ENCODE measurements at places on chromosomes 6 and 20.

DNA sequence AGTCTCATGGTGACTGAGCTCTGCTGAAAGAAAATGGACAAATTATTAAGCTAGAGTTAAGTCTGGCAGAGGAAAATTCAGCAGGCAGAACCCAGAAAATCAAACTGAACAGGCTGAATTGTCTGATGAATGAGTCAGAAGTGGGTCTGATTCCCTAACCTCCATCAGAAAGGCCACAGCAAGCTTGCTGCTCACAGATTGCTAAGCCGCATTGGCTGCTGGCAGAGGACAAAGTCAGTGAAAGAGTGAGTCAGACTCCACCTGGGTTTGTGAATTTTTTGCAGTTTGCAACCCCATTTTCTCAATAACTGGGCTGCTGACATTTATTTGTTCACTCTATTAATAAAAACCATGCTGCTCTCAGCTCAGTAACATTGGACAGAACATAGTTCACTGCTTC lies 191.3 kb downstream of the EPM2A start:
- no peak for DNase-seq

- peak; percentile 4 for DNase-seq
Measured at GRCh38 chr20:39195582-39196021, 233.5 kb downstream of the DHX35 start.

- no peak for DNase-seq
Measured at GRCh38 chr20:53609491-53610445, 16.1 kb upstream of the ZNF217 start.

DNA sequence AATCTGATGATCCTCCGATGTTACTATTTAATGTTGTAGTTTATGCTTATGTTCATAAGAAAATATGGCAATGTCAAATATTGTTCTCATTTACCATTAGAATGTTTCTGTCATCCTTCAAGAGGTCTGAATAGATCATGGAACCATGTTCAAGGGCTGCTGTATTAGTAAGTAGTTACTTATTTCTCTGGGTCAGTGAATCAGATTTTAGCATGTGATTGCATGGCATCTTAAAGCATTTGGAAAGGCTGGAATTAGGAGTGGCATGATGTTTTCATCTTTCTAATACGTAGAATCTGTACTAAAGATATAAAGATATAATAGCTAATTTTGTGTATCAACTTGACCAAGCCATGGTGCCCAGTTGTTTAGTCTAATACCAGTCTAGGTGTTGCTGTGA lies 40.5 kb upstream of the NKX2-4 start:
- no peak for DNase-seq

DNA sequence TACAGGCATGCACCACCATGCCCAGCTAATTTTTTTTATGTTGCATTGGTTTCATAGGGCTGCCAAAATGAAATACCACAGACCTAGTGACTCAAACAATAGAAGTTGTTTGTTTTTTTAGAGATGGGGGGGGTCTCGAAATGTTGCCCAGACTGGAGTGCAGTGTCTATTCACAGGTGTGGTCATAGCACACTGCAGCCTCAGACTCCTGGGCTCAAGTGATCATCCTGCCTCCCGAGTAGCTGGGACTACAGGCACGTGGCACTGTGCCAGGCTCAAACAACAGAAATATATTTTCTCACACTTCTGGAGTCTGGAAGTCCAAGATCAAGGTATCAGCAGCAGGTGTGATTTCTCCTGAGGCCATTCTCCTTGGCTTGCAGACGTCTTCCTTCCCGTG lies 6.6 kb upstream of the SLC16A10 start:
- DNase-seq = no peak

- no peak for DNase-seq
Measured at GRCh38 chr20:45336530-45337366, 11.5 kb downstream of the SDC4 start.

- DNase-seq = no peak
Measured at GRCh38 chr6:41648921-41649320, 10.7 kb downstream of the MDFI start.

- DNase-seq = no peak
Measured at GRCh38 chr6:11323666-11324452, 91.4 kb upstream of the NEDD9 start.

DNA sequence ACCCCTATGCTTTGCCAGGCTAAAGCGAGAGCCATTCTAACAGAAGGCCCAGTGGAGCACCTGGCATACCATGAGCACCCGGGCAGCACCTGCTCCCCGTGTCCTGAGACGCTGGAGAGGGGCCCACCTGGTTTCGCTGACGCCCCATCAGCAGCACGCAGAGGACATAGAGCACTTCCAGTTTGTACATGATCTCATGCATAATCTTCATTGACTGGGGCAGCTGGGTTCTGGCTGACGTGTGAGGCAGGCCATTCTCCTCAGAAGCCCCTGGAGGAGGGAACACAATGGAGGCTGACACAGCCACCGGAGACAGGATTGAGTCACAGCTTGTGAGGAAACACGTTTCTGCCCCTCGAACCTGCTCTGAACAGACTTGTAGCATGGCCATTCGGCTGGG lies 65.4 kb downstream of the MYH7B start:
- no peak for DNase-seq

GRCh38 chr20:19943061-19943521 lies 74.1 kb upstream of the NAA20 start:
- no peak for DNase-seq

DNA sequence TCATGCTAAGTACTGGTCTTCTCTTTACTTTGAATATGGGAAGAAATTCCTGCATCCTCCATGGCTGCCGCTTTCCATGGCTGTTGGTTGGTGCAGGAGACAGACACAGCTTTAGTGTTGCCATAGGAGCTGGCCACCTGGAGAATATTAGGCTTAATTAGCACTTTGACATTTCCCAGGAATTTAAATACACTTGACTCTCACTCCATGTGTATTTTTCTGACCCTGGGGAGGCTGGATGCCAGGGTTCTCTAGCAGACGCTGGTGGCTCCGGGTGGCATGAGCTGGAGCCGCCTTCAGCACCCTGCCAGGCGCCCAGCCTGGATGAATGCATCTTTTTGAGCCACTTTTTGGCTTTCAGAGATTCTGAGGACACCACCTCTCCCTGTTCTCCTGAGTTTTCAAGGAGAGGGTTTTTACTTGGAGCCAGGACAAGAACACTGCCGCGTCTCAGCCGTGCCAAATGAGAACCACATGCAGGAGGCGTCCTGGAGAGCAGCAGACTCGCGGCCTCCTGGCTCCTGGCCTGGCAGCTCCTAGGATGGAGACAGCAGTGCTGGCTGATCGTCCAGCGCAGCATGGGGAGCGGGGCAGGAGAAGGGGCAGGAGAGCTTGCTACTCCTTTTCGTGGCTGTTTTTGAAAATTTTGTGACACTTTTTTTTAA lies 258.8 kb downstream of the SMOC2 start:
- DNase-seq = peak; percentile 57

GRCh38 chr6:138234363-138234762 lies 16.1 kb upstream of the PBOV1 start:
- no peak for DNase-seq

GRCh38 chr20:33062825-33063149 lies 9.1 kb downstream of the BPIFB3 start:
- no peak for DNase-seq

GRCh38 chr20:17650301-17651128 lies 31.5 kb downstream of the RRBP1 start:
- no peak for DNase-seq

GRCh38 chr6:27836141-27836782 lies 75.9 kb downstream of the OR2B2 start:
- no peak for DNase-seq

DNA sequence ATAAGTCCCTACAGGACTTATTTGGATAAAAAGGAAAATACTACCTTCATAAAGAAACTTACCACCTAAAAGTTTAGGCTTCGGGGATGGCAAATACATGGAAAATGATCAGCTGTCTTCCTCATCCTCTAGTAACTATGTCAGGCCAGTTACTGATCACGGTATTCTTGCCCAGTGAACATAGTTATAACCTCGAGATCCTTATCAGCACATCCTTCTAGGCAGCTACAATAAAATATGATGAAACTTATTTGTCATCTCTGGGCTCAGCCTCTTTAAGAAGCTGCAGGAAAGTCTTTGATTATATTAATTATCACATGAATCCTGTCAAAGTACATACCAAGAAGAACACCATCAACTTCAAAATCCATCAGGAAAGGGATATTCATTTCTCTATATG lies 41.8 kb downstream of the SF3B5 start:
- no peak for DNase-seq

GRCh38 chr6:44478158-44478557 lies 90.7 kb downstream of the CDC5L start:
- DNase-seq = no peak

DNA sequence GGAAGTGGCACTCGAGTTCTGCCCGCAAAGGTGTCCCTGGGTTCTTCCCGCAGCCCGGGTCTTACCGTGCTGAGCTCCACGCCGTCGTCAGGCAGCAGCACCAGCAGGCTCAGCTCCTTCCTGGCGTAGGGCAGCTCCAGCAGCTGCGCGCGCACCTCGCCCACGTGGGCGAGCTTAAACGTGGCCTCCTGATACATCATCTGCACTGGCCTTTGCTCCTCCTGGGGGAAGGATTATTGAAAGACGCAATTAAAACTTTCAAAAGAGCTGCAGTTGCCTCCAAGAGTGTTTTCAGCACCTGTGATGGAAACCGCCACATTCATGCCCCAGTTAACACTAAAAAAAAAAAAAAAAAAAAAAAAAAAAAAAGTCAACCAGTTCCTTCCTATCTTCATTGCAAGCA lies 11.3 kb downstream of the SERPINB9 start:
- peak; percentile 72 for DNase-seq

DNA sequence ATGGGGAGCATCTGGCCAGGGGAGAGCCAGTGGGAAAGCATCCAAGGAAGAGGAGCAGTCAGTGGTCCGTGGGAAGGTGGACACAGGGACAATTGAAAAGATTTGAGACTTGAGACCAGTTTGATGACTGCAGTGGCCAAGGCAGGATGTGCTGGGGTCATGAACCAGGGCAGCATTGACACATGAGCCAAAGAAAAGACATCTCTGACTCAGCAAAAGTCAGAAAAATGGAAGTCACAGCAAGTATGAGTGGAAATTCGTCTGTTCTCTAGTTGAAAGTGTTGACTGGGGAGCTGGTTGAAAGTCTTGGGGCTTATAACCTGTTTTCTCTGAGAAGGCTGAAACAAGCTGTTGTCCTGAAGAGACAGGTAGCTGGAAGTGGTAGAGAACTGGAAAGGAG lies 31.3 kb downstream of the RAB22A start:
- no peak for DNase-seq

GRCh38 chr6:72933233-72933632 lies 292.1 kb downstream of the KHDC1L start:
- no peak for DNase-seq

DNA sequence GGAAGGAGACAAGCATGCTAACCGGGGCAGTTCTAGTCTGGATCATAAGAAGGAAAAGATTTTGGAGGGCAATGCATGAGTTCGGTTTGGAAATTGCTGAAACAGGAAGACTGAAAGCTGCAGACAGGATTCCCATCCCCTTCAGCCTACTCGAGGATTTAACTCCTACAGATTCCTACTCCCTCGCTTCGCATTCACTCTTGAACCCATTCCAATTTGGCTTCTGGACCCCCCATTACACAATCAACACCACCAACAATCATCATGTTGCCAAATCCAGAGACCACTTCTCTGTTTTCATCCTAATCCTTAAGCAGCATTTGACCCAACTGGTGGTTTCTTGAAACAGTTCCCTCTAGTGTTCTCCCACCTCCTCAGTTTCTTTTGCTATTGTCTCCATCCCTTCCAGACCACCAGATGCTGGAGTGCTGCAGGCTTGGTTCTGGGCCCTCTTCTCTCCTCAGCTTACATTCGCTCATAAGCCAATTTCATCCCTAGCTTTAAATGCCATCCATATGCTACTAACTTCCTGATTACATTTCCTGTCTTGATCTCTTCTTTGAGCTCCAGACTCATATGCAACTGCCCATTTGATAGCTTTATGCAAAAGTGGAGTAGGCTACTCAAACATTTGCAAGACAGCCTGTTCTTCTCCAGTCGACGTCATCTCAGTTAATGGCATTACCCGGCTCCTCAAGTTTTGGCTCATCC lies 66.5 kb downstream of the DTNBP1 start:
- DNase-seq = no peak

GRCh38 chr6:163756079-163756478 lies 341.6 kb downstream of the QKI start:
- no peak for DNase-seq

GRCh38 chr6:56346958-56347357 lies 99.6 kb upstream of the COL21A1 start:
- DNase-seq = no peak

GRCh38 chr6:120320481-120321162 lies 971.1 kb upstream of the MAN1A1 start:
- no peak for DNase-seq

DNA sequence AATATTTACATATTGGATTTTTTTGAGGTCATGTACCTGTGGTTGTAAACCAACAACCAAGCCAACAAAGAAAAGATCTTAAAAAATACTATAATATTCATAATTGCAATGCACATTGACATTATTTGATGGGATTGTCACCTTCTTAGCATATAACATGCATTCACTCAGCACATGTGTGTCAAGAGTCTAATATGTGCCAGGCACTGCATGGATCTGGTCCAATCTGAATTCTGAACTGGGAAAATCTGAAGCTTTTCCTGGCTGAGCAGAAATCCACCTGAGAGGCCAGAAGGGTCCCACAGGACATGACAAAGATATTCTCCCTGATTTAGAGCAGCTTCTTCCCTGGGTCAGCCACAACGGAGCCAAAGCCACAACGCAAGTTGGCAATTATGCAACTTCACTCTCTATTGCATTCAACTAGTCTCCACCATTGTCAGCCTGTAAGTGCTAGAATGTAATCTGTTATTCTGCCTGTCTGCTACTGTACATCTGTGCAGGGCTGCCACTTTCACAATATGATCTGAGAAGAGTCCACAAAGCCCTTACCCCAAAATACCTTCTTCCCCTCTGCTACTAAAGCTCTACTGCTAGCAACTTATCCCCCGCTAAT lies 17.0 kb upstream of the DDO start:
- no peak for DNase-seq

GRCh38 chr6:155054491-155055250 lies 59.6 kb downstream of the TIAM2 start:
- DNase-seq = peak; percentile 59

DNA sequence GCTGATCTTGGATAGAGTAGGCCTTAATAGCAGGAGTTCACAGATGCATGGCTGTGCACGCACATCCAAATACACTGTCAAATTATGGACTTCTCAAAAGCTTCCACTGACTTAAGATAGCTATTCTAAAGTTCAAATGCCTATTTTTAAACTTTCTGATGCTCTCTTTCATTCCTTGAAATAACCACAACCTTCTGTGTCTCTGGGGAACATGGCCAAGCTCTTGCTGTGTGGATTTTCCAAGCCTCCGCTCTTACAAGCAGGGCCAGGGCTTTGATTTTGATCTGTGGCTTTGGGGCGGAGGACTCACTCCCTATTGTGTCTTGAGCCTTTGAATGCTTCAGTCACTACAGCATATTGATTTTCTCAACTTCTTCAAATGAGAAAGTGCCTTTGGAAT lies 35.7 kb upstream of the SNRPB2 start:
- no peak for DNase-seq

Data from muscle of arm (tissue), 14 donors.